ENCODE measurements at places on chromosomes 7 and 10.

GRCh38 chr7:106337754-106338153 lies 53.0 kb upstream of the NAMPT start:
- DNase-seq: no peak

DNA sequence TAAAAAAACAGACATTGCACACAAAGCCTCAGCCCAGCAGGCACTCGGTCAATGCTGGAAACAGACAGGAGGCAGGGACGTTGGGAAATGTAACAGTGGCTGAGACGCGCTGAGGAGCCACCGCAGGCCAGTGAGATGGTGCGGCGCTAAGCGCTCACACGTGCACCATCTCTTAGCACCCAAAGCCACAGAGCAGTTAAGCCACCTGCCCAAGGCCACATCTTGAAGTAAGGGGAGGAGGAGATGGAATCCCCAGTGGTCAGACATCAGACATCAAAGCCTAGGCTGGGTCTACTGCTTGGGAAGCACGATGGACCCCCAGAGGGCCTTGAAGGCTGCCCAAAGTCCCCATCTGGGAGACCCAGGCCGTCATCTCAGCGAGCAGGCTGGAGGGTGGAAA lies 15.6 kb downstream of the LAT2 start:
- no peak for DNase-seq

DNA sequence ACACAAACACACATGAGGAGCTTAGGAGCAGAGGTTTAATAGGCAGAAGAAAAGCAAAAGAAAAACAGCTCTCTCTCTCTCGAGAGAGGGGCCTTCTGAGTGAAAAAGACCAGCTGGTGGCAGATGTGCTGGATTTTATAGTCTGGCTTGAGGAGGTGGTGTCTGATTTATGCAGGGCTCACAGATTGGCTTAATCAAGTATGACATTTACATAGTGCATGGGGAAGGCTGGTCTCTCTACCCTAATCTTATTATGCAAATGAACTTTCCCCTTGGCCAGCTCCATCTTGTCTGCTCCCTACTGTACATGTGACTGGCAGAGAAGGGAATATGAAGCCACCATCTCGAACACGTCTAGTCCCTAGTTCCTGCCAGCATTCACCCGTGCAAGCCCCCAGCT lies 219.5 kb upstream of the ZNF804B start:
- DNase-seq: no peak

DNA sequence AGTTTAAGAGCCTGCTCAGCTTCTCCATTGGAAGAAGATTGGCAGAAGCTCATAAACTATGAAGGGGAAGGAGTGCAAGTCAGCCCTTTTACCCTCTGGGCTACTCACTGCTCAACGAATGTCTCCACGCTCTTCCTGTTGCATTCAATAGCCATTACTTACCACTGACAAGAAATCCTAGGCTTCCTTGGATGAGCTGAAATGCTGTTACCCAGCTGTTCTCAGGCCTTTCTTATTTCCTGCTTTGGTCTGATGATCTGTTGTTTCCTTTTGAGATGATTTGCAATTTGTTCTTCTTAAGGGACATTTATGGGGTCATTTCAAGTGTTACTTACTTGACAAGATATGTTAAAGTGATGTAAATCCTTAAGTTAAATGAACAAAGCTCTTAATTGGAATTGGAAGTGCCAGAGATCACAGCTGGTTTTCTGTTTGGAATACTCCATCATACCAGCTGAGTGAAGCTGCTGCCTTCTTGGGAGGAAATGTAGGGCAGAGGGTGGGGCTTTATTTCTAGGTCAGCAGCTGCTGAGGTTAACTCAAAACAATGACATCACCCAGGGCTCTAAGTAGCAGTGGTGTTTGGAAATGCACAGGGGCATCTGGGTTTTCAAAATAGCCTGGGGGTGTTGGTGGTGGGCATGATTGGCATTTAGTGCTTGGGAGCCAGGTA lies 170.0 kb downstream of the PRKCQ start:
- no peak for DNase-seq

GRCh38 chr10:6217611-6218010 lies 14.9 kb downstream of the PFKFB3 start:
- DNase-seq: no peak

- no peak for DNase-seq
These were observed 65.0 kb upstream of the RAB18 start for GRCh38 chr10:27439101-27439500.

GRCh38 chr7:155190688-155191087 lies 107.0 kb upstream of the INSIG1 start:
- no peak for DNase-seq

- no peak for DNase-seq
These were observed 159.2 kb downstream of the NEURL1 start for GRCh38 chr10:103652599-103653281.

All from NCI-H1417 treated with DMSO at 0.1 percent for 48 hours (cell line).